Right renal cortex interstitium (tissue), 3 donors: ENCODE measurements at places on chromosomes 7 and 10. TPM values are rescaled to one million over a fixed set of nuclear protein-coding genes. Genes with fewer than 3 reads are reported as not detected.

ZNF25 gene
- polyA plus RNA-seq = 14.2 TPM

CDK5 gene
- 15.1 TPM for polyA plus RNA-seq

OR9A2 gene
- polyA plus RNA-seq = not detected

SBDS gene
- polyA plus RNA-seq = 137 TPM

LRRTM3 gene
- 4.2 TPM for polyA plus RNA-seq

OR2A5 gene
- 0.04 TPM for polyA plus RNA-seq

FANK1 gene
- polyA plus RNA-seq = 9.6 TPM

SAP25 gene
- 1.7 TPM for polyA plus RNA-seq

RBP3 gene
- polyA plus RNA-seq = 0.08 TPM

IPMK gene
- 7.8 TPM for polyA plus RNA-seq

CYP3A4 gene
- 0.06 TPM for polyA plus RNA-seq

POLR2J3 gene
- polyA plus RNA-seq = 98.0 TPM

SMIM30 gene
- 108 TPM for polyA plus RNA-seq

DENND2A gene
- 37.4 TPM for polyA plus RNA-seq

GHITM gene
- 196 TPM for polyA plus RNA-seq

DEPP1 gene
- polyA plus RNA-seq = 5.9 TPM

ELFN1 gene
- 11.8 TPM for polyA plus RNA-seq

NEUROD6 gene
- not detected for polyA plus RNA-seq

SHTN1 gene
- polyA plus RNA-seq = 23.8 TPM

SCIN gene
- polyA plus RNA-seq = 137 TPM
